Trophoblast cell (in vitro differentiated cells and primary cell): ENCODE measurements at places on chromosomes 12 and 14.

GRCh38 chr12:89405626-89406345 lies 53.5 kb upstream of the DUSP6 start:
- H3K36me3 ChIP-seq: no peaks in the 10 kb centered on the region
- no peak for DNase-seq
- no peak overlapping the region for H3K27ac ChIP-seq
- no peaks in the 10 kb centered on the region for H3K27me3 ChIP-seq
- no peaks in the 10 kb centered on the region for H3K4me1 ChIP-seq

- H3K4me3 ChIP-seq: no peak overlapping the region
- no peaks in the 10 kb centered on the region for H3K27me3 ChIP-seq
- no peaks in the 10 kb centered on the region for H3K4me1 ChIP-seq
- no peaks in the 10 kb centered on the region for H3K36me3 ChIP-seq
- H3K27ac ChIP-seq: no peak overlapping the region
Observed at GRCh38 chr12:89731089-89731488, 22.5 kb upstream of the ATP2B1 start.

DNA sequence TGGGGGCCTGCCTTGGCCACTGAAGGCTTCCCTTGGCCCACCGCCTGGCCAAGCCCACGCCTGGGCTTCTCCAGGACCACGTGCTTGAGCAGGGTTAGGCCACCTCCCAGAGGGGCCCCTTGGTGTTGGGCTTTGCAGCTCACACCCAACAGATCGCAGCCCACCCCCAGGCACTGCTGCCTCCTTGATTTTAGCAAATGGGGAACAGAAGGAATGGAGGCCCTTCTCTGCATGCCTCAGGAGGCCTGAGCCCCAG lies 23.3 kb downstream of the RAB35 start:
- H3K4me3 ChIP-seq: no peak overlapping the region
- no peaks in the 10 kb centered on the region for H3K27me3 ChIP-seq
- no peaks in the 10 kb centered on the region for H3K4me1 ChIP-seq
- peaks cover 44% of the 10 kb centered on the region for H3K36me3 ChIP-seq
- DNase-seq: no peak

DNA sequence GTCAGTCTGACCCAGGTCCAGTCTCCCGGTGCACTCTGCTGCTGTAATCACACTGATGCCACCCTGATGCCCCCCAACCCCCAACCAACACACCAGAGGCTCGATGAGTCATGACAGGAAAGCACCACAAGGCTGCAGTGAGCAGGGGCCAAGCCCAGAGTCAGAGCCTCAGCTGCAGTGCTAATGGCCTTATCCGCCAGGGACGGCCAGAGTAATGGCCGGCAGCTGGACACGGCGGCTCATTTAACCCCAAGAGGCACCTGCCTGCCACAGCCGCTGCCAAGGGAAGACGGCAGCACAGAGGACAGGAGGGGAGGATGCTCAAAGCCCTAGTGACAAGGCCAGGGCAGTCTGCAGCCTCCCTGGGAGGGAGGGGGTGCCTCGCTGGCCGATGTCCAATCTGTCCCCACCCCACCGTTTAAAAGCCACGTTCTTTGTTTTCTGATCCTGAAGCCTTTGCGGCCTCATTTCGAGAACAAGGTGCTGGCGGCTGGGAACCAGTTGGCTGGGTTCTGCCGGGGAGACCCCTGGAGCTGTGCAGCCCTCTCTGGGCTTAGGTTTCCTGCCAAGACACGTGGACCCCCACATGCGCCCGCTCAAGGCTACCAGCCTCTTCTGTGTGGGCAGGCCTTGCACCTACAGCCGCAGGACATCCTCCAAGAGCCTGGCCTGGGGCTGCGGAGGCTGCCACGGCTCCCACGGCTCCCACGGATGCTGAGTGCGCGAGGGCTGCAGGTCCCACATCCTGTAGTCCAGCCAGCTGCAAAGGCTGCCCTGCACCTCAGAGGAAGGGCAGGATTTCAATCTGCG lies 13.1 kb downstream of the CCDC85C start:
- H3K36me3 ChIP-seq: no peaks in the 10 kb centered on the region
- H3K4me3 ChIP-seq: peak overlapping the region; percentile 45
- H3K27me3 ChIP-seq: no peaks in the 10 kb centered on the region
- H3K4me1 ChIP-seq: peaks cover 42% of the 10 kb centered on the region

DNA sequence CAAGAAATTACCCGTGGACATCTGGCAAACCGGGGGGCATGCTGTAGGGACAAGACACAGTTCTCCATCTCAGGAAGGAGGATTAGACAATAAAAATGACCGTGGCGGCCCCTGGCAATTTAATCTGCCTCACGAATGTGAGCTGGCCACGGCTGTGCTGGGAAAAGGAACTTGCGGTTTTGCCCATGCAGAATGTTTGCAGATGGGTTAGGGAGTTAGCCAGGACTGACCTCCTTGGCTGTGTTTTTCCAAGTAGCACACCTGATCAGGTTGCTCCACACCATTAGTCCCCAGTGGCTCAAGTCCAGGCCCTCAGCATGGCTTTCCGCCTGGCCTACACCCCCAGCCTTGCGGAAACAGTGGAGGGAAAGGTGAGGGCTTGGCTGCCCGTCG lies 20.8 kb downstream of the TPCN1 start:
- no peak overlapping the region for H3K4me3 ChIP-seq
- H3K36me3 ChIP-seq: no peaks in the 10 kb centered on the region
- peaks cover 32% of the 10 kb centered on the region for H3K4me1 ChIP-seq
- no peaks in the 10 kb centered on the region for H3K27me3 ChIP-seq
- no peak for DNase-seq

DNA sequence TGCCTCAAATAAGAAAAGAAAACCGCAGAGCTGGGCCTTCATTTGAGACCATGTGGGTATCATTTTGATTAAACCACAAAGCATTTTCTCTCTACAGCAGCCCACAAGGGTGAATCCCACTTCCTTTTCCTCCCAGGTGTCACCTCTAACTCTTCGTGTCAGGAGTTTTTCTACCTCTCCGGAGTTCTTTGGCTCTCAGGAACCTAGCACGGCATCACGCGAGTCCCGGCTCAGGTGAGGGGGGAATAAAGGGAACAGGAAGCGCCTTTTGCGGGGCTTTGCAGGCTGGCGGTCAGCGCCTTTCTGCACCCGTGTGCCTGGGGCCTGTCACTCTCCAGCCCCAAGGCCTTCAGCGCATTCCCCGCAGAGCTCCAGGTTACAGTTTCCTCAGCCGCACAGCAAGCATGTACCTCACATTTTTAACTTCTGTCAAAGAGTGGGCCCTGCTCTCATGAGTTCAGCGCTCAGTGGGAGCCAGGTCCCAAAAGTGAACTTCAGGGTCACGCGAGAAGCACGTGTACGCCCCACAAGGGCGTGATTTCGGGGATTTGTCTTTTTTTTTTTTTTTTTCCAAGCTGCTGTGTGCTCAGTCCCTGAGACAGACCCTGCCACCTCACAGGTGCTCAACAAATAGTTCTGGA lies 740 bp upstream of the PRPF40B start:
- no peaks in the 10 kb centered on the region for H3K27me3 ChIP-seq
- DNase-seq: peak; percentile 56
- peak overlapping the region; percentile 70 for H3K4me3 ChIP-seq
- H3K4me1 ChIP-seq: peaks cover 6% of the 10 kb centered on the region
- peak overlapping the region; percentile 5 for H3K27ac ChIP-seq
- H3K36me3 ChIP-seq: no peaks in the 10 kb centered on the region

GRCh38 chr12:113232840-113233585 lies 11.7 kb downstream of the TPCN1 start:
- peaks cover 13% of the 10 kb centered on the region for H3K36me3 ChIP-seq
- peaks cover 48% of the 10 kb centered on the region for H3K4me1 ChIP-seq
- DNase-seq: no peak
- no peak overlapping the region for H3K4me3 ChIP-seq

DNA sequence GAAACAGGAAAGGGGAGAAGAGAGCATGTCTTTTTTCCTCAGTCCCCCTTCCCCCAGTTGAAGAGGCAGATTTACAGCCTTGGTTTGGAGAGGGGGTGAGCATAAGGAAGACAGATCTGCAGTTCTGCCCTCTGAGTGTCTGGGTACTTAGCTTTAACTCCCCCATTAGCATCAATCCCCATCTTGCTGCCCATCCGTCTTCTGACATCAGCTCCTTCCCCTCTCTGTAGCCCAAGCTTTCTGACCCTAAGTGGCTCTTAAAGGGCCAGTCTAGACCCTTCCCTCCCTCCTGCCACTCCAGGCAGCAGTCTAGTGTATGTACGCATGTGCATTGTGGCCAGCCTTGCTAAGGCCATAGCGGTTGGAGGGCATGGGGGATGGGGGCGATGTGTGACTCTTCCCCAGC lies 7.3 kb downstream of the GPR84 start:
- H3K4me3 ChIP-seq: no peak overlapping the region
- peaks cover 43% of the 10 kb centered on the region for H3K4me1 ChIP-seq
- H3K36me3 ChIP-seq: no peaks in the 10 kb centered on the region
- no peak overlapping the region for H3K27ac ChIP-seq

GRCh38 chr12:117212563-117213190 lies 22.4 kb upstream of the FBXO21 start:
- peak; percentile 69 for DNase-seq
- no peaks in the 10 kb centered on the region for H3K4me1 ChIP-seq
- H3K27ac ChIP-seq: no peak overlapping the region
- no peaks in the 10 kb centered on the region for H3K36me3 ChIP-seq
- H3K4me3 ChIP-seq: no peak overlapping the region

- no peaks in the 10 kb centered on the region for H3K36me3 ChIP-seq
- no peaks in the 10 kb centered on the region for H3K27me3 ChIP-seq
- no peak for DNase-seq
- H3K4me3 ChIP-seq: peak overlapping the region; percentile 59
Observed at GRCh38 chr14:105748204-105748578, 221.8 kb downstream of the TMEM121 start.

DNA sequence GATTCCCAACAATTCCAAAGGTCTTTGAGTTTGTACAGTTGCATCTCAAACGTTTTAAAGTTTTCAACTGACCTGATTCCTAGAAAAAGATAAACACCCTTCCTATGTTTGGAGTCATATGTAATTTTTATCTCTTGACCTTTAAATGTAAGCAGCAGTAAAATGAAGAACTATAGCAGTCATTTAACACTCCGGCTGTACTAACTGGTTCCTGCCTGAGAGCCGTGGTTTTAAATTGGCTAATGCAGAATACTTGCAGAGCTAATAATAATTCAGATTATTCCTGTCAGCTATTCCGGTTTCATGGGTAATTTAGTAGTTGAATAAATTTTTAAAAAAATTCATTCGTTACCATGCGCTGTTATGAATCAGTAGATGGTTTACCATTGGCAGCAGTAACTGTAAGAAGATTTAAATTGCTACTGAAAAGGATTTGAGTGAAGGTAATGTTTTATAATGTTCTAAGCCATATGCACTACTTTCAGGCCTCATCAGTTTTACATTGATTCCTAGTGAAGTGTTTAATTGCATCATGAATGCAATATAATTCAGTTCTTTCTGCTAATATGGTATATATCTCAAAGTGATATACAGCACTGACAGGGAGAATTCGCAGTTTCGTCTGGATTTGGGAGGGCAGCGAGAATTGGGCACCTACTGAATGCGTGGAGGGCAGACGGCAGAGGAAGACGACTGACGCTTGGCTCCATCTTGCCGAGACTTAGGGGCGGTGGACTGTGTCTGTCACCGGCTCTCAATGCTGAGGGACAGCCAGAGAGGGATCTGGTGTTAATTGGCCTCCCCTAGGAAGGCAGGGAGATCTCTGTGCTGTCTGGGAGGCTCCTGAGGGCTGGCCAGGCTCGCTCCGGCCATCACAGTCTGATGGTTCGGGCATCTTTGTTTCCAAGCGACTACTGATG lies 217.7 kb downstream of the PHETA1 start:
- H3K27ac ChIP-seq: no peak overlapping the region
- DNase-seq: no peak
- no peaks in the 10 kb centered on the region for H3K4me1 ChIP-seq
- H3K27me3 ChIP-seq: no peaks in the 10 kb centered on the region

DNA sequence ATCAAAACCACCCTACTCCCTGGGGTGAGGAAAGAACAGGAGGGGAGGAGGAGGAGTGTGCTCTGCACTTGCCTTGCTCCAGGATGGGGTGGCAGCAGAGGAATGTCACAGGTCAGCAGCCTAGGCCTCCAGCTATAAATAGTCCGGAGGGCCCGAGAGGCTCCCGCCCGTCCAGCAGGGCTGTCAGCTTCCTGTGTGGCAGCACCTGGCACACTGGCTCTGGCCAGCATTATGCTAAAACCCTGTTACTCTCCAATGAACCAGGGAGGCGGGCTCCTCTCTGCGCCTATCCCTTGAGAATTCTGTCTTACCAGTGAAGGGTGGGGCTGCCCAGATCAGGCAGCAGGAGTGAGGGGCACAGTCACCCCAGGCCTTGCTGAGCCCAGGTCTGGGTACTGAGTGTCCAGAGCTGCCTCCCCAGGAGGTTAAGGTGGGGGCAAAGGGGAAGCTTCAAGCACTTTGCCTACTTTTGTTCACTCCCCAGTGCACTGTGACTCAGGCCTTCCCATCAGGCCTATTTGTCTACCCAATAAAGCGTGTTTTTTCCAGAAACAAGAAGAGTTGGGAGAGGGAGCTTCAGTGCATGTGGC lies 1.2 kb upstream of the COX14 start:
- H3K27me3 ChIP-seq: no peaks in the 10 kb centered on the region
- no peak overlapping the region for H3K4me3 ChIP-seq
- peak; percentile 6 for DNase-seq

DNA sequence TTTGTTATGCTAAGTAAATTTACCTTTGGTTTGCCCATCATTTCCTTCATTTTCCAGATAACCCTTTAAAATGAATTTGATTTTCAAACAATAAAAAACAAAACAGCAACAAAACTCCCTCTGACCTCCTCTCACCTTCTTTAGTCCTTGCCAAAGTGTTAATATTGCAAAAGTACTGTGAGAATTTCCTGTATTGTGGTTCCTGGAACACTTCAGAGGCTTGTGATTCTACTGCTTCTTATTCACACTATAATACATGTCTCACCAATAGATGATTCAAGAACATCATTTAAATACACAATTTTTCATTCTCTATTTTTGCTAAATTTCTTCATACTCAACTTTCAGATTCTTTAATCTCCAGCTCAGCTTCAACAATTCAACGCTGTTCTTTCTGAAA lies at the start of gene KLRD1:
KLRD1 (plus strand) TSS at position 241 of the 400 bp plus-strand sequence. CDS start 208 bp downstream, outside the sequence.
- H3K27ac ChIP-seq: no peak within 1 kb of the TSS
- no peaks in the 10 kb centered on the region for H3K4me1 ChIP-seq
- no peaks in the 10 kb centered on the region for H3K36me3 ChIP-seq
- no peak within 1 kb of the TSS for H3K4me3 ChIP-seq
